ENCODE measurements at places on chromosomes 12 and 14.

DNA sequence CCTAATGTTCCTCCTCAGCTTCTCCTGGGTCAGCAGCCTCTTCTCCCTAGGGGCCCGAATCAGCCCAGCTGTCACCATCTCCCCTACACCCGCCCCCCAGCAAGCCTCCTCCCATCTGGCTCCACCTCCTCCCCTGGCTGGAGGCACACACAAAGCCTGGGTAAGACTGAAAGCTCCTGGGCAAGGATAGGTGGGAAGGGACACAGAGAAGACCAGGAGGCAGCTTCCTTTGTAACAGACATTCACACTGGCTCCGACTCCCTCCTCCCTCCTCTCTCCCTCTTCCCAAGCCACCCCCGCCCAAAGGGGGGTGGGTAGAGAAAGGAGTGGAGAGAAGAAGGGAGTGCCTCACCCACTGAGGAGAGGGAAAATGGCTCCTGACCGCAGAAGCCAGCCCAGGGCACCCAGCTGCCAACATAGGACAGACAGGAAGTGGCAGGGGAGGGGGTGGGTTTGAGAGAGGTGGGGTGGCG is 4.0 kb downstream of the CHD4 start:
- DNase-seq, result no peak

- no peak for DNase-seq
Measured at GRCh38 chr12:27176765-27177164, 67.3 kb upstream of the STK38L start.

DNA sequence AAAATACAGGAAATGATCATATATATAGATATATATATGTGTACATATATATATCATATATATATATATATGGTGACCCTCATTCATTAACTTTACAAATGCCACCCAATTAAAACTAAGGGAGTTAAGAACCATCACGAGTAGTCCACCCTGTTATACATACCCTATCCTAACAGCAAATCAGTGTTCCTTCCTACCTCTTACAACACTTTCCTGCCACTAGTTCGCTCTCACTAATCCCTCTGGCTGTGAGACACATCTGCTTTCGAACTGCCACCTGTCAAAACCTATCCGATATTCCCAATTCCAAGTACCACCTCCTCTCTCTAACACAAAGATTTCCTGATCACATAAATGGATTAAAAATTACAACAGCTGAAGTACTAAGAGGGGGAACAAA is 100.5 kb downstream of the EEA1 start:
- no peak for DNase-seq

GRCh38 chr14:69093631-69094421 is 59.1 kb downstream of the DCAF5 start:
- no peak for DNase-seq

DNA sequence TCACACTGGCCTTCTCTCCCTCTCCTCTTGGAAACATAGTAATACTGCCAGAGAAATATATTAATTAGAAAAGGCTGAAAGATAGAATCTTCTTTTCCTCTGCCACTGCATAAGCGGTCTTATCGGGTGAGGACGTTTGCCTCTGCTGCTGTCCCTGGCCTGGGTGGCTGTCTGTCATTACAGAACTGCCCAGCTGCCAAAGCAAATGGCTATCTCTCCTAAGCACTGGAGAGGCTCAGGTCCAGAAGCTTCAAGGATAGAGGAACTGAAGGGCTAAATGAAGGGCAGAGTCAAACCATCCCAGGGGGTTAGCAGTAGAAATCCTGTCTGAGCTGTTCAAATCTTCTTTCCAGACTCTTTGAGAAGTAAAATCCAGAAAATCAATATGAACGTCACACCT is 198.6 kb upstream of the CAND1 start:
- DNase-seq, result no peak

- no peak for DNase-seq
Measured at GRCh38 chr12:115257791-115258190, 573.8 kb upstream of the TBX3 start.

GRCh38 chr14:104191409-104191997 is 53.1 kb downstream of the KIF26A start:
- no peak for DNase-seq

Data from GM19239 (cell line).